ENCODE measurements at places on chromosomes 6 and 20.

GRCh38 chr6:90483116-90483839 is 103.6 kb downstream of the MAP3K7 start:
- DNase-seq: no peak

GRCh38 chr6:90241229-90241880 is 55.3 kb downstream of the BACH2 start:
- DNase-seq: no peak

- DNase-seq: no peak
Measured at GRCh38 chr20:13338097-13338661, 117.1 kb downstream of the ISM1 start.

DNA sequence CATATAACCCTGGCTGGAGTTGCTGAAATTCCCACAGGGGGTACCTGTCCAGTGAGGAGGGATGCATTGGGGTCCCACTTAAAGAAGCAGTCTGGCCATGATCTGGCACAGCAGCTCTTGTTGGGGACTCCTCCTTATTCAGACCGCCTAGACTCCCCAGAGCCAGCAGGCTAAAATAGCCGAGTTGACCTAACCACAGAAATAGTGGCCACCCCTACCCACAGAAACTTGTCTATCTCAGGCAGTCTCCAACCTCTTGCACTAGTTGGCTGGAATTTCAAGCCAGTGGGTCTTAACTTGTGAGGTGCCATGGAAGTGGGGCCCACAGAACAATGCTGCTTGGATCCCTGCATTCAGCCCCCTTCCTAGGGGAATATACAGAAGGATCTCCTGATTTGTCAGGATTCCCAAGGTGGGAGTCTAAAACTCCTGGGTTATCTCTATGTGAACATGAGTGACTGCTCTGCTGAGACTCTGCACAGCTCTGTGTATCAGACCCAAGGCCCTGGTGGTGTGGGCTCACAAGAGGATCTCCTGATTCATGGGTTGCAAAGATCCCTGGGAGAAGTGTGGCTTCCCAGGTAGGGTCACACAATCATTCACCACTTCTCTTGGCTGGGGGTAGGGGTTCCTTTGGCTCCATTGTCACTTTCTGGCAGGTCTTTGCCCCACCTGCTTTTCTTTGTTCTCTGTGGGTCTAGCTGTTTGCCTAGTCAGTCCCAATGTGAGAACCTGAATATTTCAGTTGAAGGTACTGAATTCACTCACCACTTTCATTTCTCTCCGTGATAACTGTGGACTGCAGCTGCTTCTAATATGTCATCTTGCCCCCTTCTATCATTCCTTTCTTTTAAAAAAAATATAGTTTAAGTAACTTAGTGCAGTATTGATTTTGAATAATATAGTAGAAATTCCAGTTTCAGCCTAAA is 65.5 kb upstream of the CLVS2 start:
- no peak for DNase-seq

DNA sequence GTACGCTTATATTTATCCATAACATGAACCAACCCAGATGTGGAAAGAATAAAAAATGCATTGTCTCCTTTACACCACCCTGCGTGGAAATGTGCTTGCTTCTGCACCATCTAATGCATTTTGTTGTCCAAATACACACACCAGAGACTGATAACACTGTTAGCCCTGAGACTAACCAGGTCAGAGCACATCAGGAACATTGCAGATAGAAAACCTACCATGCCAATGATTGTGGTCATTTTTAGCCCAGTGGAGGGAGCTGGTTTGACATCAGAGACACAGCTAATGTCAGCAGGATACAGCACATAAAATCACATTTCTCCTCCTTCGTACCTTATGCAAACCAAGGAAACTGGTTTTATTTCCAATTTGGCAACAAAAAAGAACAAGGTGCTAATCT is 528.7 kb downstream of the DOK5 start:
- DNase-seq: peak; percentile 2

GRCh38 chr6:112665114-112665513 is 318.0 kb downstream of the RFPL4B start:
- DNase-seq: no peak

- no peak for DNase-seq
Measured at GRCh38 chr6:157954150-157955117, 27.2 kb upstream of the SYNJ2 start.

- DNase-seq: peak; percentile 94
Measured at GRCh38 chr6:43181942-43182860, at the start of gene CUL9. Gene CUL9, plus strand, starts transcription at chr6:43182196. Its CDS starts 2,115 bp downstream, at chr6:43184311.

- peak; percentile 96 for DNase-seq
Measured at GRCh38 chr20:653110-653589, at the start of gene SRXN1. Gene SRXN1, minus strand, starts transcription at chr20:653200. Its CDS starts 15 bp downstream, at chr20:653185.

DNA sequence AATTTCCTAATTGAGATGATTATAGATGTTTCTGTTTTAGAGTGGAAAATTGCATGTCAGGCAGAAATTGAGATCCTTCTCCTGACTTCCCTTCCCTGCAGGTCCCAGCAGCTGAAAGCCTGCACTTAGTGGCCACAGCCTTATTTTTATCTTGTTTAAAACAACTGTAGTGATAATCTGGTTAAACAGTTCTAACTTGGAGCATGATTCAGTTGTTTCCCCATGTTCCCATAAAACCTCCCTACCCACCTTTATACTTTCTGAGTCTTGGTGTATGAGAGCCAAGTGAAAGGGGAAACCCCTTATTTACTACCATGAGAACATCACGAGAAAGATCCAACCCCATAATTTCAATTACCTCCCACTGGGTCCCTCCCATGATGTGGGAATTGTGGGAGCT is 195.2 kb downstream of the SLC16A10 start:
- DNase-seq: peak; percentile 49

DNA sequence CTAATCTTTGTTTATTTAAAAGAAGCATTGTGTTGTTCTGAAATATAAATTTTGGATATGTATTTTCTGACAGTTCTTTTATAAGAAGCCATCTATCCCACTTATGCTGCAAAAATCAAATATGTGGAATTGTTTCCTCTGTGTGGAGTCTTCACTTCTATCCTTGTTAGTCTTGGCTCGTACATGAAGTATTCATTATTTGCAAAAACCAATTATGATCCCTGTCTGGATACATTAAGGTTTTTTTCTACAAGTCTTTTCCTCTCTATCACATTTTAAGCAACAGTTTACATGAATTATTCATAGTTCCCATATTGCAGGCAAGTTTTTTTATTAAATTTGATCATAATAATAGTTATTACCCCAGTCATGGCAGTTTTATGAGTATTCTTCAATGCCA is 490.8 kb upstream of the GJE1 start:
- no peak for DNase-seq

DNA sequence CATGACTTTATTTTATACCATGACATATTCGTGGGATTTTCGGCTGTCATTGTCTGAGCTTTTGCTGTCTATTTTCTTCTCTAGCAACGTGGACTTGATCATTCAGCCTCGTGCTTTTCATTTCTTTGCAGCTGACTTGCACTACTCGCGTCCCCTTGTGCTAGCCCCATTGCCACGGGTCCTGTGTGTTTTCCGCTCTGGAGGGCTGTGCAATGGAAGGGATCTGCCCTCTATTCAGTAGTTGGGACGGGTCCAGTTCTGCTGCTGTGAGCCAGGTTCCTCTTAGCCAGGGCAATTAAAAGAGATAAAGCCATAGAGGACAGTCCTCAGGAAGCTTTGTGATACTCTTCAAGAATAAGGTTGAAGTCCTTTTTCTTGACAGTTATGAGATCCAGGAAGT is 17.6 kb downstream of the NEDD9 start:
- DNase-seq: no peak

- DNase-seq: no peak
Measured at GRCh38 chr20:37904845-37905373, 2.0 kb downstream of the VSTM2L start.

DNA sequence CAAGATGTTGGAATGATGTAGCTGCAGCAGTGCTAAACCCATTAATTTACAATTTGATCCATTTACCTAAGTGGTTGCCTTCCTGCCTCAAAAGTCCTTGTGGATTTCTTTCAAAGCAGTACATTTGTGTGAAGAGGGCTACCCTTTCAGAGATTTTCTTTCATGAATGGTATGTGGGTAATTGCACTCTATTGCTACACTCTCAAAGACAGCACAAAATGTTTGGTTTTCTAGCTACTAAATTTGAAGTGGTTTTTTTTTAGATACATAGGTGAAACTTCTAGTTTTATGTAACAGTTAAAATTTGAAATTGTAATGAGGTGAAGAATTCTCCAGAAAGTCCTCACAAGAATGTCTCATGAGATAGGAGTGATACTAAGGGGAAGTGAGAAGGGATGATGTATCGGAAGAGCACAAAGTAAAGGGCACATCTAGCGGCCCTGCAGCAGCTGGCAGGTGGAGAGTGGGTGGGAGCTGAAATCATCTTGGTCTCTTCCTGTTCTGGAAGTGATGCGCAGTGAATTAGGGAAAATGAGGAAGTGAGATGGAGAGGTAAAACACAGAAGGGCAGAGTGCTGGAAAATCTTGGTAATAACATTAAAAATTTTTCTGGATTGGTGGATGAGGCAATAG is 236.8 kb upstream of the MAN1A1 start:
- DNase-seq: no peak

GRCh38 chr6:44049163-44049988 is 77.9 kb downstream of the MRPL14 start:
- no peak for DNase-seq

- DNase-seq: no peak
Measured at GRCh38 chr6:154367336-154367735, 10.7 kb upstream of the IPCEF1 start.

DNA sequence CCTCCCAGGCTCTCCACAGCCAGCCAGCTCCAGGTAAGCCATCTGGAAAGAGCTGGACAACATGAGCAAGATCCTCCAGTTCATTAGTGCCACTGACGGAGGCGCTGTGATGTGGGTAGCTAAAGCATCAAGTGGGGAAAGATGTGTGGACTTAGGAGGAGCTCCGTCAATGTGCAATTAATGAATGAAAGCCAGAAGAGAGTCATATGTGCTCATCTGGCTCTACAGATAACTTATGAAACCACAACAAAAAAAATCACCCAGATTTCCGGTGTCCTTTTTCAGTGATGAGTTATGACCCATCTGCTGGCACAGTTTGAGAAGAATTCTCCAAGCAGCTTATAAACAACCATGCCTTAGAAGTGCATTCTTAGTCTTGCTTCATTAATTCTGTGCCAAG is 311.7 kb upstream of the PLCB4 start:
- DNase-seq: peak; percentile 73

- peak; percentile 97 for DNase-seq
Measured at GRCh38 chr20:10511509-10512251, 76.6 kb downstream of the SLX4IP start.

DNA sequence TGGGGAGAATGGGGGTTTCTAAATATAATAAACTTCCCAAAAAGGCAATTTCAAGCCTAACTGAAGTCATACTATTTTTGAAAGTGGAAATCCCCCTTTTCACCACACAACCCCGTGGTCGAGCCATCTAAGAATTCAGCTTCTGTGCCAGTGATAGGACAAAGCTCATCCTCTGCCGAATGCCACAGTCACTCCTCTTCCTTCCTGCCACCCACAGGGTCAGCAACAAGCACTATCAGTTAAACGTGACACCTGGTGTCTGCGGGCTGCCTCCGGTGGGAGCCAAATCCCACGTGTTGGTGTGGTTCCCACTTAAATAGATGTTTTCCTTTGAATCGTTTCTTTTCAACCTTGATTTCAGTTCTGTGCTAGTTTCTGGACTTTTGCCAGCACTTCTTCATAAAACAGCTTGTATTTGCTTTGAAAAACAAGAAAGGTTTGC is 60.7 kb downstream of the TNFAIP3 start:
- DNase-seq: peak; percentile 61

DNA sequence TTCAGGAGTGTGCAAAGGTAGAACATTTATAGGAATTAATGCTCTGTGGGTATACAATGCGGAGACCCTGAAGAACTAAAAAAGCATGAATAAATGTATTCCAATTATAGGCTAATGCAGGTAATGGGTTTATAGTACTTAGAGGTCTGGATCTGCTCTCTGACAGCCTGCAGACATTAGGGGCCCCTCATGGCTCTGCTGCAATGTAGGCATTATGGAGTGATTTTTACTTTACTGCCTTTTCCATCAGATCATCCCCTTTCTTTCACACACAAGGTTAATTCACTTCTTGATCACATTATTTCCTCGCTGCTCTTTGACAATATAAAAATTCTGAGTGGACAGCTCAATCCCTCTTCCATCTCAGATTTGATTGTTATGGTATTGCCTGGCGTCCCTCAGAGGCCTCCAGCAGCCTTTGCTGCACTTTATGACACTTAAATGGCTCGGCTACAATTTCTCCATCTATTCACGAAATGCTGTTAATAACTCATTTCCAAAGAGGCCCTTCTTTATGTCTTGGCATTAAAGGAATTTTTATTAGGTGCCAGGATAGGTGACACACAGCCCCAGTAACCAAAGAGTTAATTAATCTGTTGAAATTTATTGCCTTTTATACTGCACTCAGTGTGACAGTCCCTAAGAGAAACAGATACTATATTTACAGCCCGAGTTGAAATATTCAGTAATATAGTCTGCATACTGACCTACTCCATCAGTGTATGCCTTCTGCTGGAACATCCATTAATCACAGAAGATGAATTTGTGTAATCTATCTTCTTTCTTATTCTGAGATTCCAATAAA is 33.4 kb upstream of the SLC35B3 start:
- DNase-seq: no peak

GRCh38 chr6:167153521-167153959 is 4.2 kb downstream of the GPR31 start:
- DNase-seq: no peak

DNA sequence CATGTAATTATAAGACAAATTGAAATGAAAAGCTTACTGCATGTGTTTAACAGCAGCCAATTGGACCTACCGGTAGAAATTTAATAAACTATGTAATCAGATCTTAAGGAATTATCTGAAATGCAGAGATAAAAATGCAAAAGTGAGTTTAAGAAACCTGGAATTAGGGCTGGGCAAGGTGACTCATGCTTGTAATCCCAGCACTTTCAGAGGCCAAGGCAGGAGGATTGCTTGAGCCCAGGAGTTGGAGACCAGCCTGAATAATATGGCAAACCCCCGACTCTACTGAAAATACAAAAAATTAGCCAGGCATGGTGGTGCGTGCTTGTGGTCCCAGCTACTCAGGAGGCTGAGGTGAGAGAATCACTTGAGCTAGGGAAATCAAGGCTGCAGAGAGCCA is 74.1 kb downstream of the HFE start:
- DNase-seq: no peak

DNA sequence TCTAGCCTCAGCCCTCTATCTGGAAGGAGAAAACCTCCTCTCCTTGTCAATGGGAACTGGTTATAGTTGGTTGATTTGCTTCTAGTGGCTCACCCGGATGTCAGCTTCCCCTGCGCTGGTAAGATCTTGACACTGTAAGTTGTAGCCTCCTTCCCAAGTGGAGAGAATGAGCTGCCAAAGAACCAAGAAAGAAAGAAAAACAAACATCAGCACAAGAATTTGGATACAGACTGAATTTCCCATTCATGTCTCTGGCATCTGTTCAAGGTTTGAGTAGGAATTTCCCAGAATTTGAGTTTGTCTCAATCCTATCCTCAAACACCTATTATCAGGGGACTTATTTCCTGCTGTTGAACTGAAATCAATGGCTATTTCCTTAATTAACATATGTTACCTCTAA is 44.1 kb downstream of the ELOVL2 start:
- DNase-seq: no peak

Measured in OCI-M1 (cell line).